ENCODE measurements at places on chromosomes 1 and 21. TPM values are rescaled to one million over a fixed set of nuclear protein-coding genes. Genes with fewer than 3 reads are reported as not detected.

GRCh38 chr1:53639251-53639763, 99.7 kb downstream of the GLIS1 start:
- DNase-seq: peak; percentile 8

DNA sequence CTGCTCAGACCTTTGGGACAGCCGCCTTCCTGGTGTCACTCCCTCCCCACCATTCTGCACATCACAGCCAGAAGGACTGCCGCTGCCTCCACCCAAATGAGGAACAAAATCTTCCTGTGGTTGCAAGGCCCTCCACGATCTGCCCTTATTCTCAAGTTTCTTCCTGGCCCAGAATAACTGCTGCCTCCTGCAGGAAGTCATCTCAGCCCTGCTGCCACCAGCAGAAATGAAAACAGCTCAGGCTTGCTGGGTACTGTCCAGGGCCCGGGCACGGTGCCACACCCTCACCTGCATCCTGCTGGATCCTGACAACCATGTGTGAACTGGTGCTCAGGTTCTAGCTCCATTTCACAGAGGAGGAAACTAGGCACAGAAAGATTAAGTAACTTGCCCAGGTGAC, 2.8 kb downstream of the CLDN19 start:
- DNase-seq: no peak

The WLS gene
- 114 TPM for total RNA-seq

GRCh38 chr21:43937891-43938309, 72.9 kb downstream of the AGPAT3 start:
- DNase-seq: no peak

Measured in omental fat pad (tissue), 4 donors.